ENCODE measurements at places on chromosomes 12 and 14.

- DNase-seq: no peak
Observed at GRCh38 chr14:87705439-87705896, 287.5 kb downstream of the GALC start.

DNA sequence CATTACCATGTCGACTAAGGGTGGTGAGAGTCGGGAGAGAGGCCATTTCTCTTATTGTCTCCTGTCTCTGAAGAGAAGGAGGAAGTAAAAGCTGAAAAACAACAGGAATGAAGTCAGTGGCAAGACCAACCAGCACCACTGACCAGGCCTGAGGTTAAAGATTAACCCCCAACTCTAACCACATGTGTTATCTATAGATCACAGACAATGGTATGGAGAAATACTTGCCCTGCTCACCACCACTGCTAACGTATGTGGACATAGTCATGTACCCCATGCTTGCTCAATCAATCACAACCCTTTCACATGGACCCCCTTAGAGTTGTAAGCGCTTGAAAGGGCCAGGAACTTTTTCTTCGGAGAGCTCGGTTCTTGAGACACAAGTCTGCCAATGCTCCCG is 690.9 kb upstream of the LMO3 start:
- DNase-seq: no peak

DNA sequence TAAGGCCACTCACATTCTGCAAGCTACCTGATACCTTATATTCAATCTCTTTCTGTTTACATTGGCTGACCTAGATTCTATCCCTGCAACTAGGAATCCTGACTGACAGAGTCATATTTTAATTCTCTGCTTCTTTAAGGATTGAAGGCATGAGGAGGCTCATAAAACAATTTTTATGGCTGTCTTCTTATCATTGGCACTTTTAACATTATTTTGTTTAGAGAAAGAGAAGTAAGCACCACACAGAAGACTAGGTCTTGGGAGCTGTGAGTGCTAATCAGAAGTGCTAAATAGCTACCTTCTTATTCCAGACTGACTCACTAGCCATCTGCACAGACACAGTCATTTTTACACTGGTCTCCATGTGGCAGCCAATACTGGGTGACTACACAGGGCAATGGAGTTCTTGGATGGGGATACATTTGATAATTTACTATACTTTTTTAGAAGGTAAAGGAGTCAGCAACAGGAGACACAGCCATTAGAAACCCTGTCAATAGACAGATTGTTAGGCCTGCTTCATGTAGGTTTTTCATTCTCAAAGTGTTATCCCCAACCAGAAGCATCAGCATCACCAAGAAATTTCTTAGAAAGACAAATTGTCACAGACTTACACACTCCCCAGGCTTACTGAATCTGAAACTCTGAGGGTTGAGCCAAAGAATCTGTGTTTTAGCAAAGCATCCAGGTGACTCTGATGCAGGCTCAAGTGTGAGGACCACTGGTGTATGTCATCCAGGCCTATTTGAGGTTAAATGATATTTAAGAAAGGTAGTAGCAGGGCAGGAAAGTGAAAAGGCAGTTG is 214.1 kb downstream of the DUSP6 start:
- no peak for DNase-seq

- DNase-seq: no peak
Observed at GRCh38 chr12:78210894-78211302, 380.2 kb downstream of the NAV3 start.

DNA sequence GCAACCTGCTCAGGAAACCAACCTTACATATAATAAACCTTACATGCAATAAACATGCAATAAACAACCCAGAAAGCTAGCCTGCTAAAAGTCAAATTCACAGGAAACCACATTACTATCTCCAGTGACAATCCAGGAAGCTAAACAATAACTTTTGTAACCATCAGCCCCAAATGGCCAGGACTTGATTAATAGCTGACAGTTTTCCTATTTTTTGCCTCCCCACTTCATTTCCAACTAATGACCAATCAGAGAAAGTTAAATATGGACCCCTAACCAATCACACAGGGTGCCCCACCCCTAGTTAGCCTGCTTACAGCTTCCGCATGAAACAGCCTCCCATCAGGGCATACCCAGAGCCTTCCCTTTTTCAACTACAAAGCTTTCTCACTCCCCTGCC is 152.2 kb upstream of the LMNTD1 start:
- no peak for DNase-seq

GRCh38 chr14:101232340-101233020 is 328.8 kb upstream of the DIO3 start:
- no peak for DNase-seq

DNA sequence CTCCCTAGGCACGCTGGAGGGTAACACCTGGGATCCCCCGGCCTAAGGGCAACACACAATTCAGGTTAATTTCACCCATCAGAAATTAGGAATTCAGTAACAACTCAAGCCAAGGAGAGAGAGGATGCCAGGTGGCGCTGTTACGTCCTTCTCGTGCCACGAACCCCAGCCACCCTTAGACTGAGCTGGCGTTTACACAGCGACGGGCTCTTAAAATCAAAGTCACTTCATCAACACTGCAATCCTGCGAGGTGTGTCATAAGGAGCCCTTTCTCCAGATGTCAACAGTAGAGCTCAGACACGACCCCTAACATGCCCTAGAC is 110.6 kb upstream of the TMEM132D start:
- DNase-seq: no peak

DNA sequence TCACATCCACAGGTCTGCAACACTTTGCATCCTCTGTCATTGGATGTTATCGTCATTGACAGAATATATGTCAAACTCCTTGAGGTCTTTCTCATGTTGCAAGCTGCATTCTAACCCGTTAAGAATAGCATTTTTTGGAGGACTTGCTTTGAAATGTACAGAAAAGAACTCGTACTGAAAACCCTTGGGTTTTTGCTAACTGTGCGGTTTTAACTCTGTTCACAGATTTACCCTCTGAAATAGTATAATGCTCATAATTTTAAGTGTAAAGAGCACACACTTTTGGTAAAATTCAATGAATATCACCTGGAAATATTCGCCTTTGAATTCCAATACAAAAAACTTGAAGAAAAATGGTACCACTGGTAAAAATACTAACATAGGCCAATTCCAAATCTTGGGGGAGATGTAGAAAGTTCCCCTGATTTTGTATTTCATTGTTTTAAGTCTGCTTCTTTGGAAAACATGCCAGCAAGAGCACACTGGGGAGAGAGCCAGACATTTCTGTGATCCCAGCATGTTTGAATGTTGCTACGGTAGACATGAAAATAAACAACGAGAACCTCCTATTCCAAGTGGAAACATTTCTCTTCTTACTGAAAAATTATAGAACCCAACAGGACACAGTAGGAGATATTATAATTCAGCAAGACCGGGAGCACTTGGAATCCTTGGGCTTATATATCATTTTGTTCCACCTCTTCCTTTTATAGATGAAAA is 446.0 kb downstream of the AEBP2 start:
- no peak for DNase-seq

DNA sequence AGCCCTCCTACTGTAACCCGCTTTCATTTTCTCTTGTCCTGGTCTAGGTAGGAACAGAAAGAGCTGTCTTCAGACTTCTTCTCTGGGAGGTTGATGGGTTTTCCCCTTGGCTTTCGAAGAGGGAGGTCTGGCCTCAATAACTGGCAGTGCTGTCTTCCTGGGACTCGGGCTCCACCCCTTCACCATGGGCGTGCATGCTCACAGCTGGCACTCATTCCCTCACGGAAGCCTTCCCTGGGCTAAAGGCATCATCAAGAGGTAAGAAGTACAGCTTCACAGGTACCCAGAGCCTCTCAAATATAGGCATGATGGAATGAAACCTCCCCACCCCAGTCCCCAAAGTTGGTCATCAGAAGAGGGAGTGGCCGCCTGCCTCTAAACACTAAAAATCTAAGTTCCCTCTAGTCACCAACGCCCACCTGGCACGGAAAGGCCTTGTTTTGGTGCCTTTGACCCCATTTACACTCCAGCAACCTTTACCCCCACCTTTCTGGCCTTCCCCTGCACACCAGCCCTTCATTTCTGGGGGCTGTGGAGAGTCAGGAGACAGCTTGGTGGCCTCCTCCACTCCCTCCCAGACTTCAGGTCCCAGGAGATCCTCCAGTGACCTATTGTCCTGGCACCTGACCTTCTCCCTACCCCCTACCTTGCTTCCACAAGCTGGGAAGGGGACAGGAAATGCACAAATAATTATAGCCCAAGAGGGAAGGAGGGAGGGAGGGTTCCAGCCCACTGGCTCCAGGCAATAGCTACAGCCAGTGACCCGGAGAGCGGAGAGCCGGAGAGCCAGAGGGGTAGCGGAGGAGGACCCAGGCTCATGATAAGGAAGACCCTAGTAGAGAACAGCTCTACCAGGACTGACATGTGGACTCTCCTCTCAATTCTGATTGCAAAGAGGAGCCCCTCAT is 2.8 kb downstream of the RAPGEF3 start:
- no peak for DNase-seq

DNA sequence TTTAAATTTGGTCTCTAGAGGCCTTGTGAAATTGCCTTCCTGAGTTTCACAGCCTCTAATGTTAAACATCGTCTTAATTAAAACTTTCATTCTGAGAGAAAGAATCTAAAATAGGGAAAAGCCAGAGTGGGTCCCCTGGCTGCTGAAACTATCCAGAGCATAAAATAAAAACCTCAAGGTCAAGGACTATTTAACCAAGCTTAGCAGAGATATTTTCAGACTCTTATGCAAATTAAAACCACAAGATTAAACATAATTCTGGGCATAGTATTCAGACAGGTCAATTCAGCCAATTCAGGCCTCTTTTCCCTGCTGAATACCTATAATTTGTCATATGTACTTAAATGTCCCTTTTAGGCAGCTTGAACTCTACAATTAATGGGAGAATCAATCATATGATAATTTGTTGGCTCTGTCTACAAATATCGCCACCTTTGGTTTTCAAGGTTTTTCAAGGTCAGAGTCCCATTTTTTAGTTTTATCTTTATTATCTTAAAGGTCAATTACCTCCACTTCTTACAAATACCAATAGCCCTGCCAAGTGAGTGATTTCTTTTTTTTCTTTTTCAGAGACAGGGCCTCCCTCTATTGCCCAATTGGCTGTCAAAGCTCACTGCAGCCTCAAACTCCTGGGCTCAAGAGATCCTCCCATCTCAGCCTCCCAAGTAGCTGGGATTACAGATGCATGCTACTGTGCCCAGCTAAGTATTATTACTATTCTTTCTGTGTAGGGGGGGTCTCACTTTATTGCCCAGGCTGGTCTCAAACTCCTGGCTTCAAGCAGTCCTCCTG is 257.1 kb downstream of the PHLDA1 start:
- no peak for DNase-seq

- no peak for DNase-seq
Observed at GRCh38 chr12:106091446-106091820, 47.3 kb downstream of the NUAK1 start.

DNA sequence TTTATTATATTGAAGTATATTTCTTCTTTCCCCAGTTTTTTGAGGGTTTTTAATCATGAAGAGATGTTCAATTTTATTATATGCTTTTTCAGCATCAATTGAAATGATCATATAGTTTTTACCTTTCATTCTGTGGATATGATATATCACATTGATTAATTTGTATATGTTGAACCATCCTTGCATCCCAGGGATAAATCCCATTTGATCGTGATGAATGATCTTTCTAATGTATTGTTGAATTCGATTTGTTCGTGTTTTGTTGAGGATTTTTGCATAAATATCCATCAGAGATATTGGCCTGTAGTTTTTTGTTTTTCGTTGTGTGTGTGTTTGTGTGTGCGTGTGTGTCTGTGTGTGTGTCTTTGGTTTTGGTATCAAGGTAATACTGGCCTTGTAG is 196.4 kb downstream of the CRADD start:
- no peak for DNase-seq

Measured in cortex of kidney (tissue), 1 donor.